ENCODE measurements at places on chromosomes 13 and 19.
A peak's percentile ranks its signal among the peaks of the same experiment; 100 is the strongest.

- no peak for DNase-seq
Observed at GRCh38 chr19:55094456-55095259, 19.0 kb downstream of the EPS8L1 start.

DNA sequence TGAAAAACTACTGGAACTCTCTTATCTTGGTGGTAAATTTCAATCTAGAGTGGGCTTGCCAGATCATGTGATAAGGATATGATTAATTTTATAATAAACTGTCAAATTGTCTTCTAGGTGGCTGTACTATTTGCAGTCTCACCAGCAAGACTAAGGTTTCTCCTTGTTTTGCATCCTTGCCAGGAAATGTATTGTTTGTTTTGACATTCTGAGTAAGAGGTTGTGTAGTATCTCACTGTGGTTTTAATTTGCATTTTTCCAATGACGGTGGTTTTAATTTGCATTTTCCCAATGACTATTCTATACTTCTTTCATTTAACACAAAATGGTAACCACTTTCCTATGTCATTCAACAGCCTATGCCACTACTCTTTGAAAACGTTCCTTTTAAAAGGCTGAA lies 2.0 kb downstream of the CAB39L start:
- no peak for DNase-seq

- no peak for DNase-seq
Observed at GRCh38 chr13:69720278-69720983, 387.2 kb upstream of the ATXN8OS start.

GRCh38 chr13:90108547-90108946 lies 1238.9 kb upstream of the MIR17HG start:
- DNase-seq = no peak

GRCh38 chr13:91211510-91211909 lies 136.0 kb upstream of the MIR17HG start:
- DNase-seq = no peak

DNA sequence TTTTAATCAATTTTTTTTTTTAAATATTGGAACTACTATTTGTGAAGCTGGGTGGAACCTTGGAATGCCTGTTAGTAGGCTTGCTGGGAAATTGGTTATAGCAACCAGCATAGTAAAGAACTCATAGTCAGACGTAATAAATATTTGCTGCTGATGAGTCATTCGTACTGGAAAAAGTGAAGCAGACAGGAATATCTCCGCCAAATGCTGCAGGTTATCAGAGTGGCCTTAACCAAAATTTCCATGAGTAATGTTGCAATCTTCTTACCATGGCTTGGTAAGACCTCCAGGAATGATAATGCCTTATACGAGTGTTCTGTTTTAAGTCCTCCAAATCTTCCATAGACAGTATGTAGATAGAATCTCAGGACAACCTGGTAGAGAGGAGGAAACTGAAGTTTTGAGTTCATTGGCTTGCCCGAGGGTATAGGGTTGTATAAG lies 34.2 kb downstream of the MBNL2 start:
- peak; percentile 72 for DNase-seq

- DNase-seq = no peak
Observed at GRCh38 chr19:37304884-37305255, 66.0 kb upstream of the ZNF527 start.

DNA sequence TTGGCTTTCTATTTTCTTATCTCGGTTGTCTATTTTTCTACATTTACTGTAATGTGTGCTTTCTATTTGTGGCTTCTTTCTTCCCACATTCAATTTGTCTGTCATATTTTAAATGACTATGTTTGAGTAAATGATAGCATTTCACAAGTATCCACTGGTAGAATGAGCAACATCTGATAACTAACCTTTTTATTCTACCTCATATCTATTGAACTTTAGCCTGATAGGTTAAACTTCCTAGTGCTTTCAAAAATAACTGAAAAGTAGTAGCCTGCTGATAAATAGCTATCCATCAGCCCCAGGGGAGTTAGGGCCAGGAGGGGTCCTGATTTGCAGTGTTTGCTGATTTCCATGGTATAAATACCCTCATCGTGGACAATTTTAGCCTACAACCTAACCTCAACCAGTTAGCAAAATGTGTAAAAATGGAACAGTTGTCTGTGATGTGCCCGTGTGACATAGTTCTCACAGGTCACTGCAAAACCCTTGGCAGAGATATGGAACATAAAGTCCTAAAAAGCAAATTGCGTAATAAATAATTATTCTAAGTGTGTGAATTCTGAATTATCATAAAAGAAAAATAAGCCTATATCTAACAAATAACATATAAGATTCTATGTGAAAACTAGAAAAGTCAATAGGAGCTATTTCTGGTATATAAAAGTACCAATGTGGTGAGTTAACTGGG lies 32.1 kb downstream of the KCTD12 start:
- DNase-seq = no peak

- no peak for DNase-seq
Observed at GRCh38 chr13:27860743-27861142, 59.1 kb upstream of the PDX1 start.

- DNase-seq = no peak
Observed at GRCh38 chr19:1028062-1028926, 1.9 kb downstream of the CNN2 start.

DNA sequence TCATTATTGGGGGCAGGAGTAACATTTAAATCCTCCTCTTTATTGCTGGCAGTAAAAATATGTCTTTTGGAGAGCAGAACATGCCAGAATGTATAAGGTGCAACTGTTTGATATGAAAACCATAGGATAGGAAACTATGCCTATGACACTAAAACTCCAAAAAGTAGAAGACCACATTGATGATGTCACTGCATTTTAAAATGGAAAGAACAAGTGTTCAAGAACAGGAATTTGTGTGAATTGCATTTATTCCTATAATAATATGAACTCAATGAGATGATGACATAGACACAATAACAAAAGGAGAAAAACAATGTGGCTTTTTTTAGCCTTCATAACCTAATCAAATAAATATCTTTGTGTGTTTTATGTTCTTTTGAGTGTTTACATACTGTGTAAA lies 3.7 kb upstream of the ZNF225 start:
- DNase-seq = no peak

- no peak for DNase-seq
Observed at GRCh38 chr19:40104754-40105153, 14.0 kb upstream of the ZNF780A start.

- peak; percentile 43 for DNase-seq
Observed at GRCh38 chr13:48334534-48335127, 31.1 kb downstream of the RB1 start.

- no peak for DNase-seq
Observed at GRCh38 chr13:52780611-52781010, 41.0 kb upstream of the CNMD start.

GRCh38 chr13:49653478-49653877 lies 25.2 kb downstream of the ARL11 start:
- no peak for DNase-seq

- peak; percentile 71 for DNase-seq
Observed at GRCh38 chr19:35045667-35046300, 4.3 kb downstream of the HPN start.

DNA sequence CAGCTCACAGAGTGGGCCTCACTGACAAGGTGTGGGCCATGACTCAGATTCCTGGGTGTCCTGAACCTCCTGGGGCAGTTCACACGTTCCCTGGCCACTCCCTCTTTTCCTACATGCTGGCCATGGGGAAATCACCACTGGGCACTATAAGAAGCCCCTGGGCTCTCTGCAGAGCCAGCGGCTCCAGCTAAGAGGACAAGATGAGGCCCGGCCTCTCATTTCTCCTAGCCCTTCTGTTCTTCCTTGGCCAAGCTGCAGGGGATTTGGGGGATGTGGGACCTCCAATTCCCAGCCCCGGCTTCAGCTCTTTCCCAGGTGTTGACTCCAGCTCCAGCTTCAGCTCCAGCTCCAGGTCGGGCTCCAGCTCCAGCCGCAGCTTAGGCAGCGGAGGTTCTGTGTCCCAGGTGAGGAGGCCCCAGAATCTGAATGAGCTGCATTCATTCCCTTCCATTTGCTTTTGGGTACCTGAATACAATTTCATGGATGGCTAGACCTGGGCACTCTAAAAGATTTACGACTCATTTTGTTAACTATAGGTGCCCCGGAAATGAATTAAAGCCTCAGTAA lies at the start of gene OLFM4:
TSS of gene OLFM4 (plus strand) at position 177 of the 567 bp plus-strand sequence. CDS start at position 201, 24 bp downstream.
- DNase-seq = no peak

GRCh38 chr13:38900188-38900587 lies 90.4 kb downstream of the STOML3 start:
- no peak for DNase-seq

- no peak for DNase-seq
Observed at GRCh38 chr13:114062754-114063153, 69.7 kb downstream of the RASA3 start.

DNA sequence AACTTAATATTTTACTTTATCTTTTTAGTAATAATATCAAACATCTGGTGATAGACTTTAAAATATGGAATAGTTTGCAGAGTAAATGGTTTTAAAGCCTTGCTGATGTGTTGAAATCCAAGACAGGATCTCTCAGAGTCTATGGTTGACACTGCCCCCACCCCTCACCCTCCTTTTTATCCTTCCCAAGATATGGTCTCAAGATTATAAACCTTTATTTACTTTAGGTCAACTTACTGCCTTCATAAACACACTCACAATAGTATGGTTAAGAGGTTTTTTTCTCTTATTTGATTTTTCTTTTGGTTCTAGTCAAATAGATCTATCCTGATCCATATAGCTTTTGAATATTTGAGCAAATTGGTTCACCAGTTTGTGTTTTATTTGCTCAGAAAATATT lies 39.0 kb downstream of the PAN3 start:
- no peak for DNase-seq

- DNase-seq = no peak
Observed at GRCh38 chr13:24277761-24278160, 31.6 kb upstream of the C1QTNF9 start.

GRCh38 chr19:4980838-4981680 lies 12.1 kb downstream of the KDM4B start:
- DNase-seq = no peak

DNA sequence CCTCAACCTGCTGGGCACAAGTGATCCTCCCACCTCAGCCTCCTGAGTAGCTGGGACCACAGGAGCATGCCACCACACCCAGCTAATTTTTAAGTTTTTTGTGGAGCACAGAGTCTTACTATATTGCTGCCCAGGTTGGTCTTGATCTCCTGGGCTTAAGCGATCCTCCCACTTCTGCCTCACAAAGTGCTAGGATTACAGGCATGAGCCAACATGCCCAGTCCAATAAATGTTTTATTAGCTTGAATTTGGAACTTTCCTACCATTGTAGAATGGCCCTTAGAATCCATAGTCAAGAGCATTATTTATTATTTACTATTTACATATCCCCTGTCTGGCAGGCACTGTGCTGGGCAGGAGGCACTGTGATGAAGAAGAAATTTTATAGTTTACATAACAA lies 39.6 kb upstream of the CLDN10 start:
- no peak for DNase-seq

Measured in kidney capillary endothelial cell (primary cell).